ENCODE measurements at places on chromosomes 2 and 18.

DNA sequence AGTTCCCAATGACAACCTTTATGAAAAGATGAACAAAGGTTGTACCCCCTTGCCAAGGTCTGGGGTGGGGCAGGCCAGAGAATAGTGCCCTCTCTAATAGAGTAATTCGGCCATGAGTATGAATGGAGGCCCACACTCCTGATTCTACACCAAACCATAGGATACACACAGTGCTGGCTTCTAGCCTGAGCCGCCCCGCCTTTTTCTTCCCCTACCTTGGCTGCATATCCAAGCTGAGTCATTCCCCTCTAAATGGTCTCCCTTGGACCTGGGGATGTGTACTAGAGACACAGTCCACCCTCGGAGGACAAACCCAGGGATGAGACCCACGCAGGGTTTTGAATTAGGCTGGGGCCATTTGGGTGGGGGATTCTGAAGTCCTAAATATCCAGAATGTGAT is 107.2 kb upstream of the CAPN13 start:
- DNase-seq, result no peak

DNA sequence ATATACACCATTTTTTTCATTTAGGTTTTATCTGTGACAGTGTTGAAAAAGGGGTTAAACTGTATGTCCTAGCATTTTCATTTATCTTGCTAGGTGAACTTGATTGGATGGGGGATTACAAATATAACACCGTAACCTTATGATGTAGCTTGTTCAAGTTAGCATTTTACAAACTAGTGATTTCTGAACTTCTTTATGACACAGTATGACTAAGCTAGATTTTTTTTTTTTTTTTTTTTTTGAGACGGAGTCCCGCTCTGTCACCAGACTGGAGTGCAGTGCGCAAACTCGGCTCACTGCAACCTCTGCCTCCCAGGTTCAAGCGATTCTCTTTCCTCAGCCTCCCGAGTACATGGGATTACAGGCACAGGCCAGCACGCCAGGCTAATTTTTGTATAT is 47.1 kb downstream of the KCMF1 start:
- no peak for DNase-seq

DNA sequence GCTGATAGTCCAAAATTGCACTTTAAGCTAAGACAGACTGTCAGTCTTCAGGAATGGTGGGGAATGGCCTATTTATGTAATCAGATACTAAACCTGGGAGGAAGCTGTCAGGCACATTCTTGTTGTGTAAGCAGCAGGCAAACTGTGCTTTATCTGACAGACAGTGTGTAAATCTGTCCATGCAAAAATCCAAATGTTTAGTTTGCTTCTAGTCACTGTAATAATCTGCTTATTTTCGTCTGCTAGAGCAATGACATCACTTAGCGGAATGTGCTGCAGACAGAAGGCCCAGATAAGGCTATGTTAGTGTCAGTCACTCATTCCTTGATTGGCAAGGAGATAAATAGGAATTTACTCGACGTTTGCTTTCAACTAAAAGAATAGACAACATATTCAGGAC is 263.5 kb downstream of the ZNF407 start:
- DNase-seq, result no peak

DNA sequence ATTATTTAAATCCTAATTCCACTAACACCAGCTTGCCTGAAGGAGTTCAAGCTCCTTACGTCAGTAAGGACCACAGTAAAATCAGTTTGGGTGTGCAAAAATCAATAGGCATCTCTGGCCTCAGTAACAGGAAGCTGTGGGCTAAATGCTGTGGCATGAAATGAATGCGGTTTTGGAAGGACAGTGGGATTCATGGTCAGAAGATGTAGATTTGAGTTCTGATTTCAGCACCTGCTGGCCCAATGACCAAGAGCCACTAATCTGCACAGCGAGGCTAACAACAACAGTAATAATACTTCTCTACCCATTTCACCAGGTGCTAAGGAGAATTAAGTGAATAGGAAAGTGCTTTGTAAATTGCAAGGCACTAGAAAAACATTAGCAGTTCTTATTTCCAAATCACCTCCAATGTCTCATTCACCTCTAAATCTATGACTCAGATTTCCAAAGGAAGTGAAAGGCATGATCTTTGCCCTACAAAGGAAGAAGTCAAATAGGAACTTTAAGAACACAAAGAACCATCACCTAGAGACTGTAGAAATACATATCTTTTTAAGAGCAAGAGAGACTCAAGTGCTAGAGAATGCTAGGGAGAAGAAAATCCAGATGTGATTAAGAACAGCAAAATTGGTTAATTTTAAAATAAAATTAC is 172.6 kb downstream of the ANKRD44 start:
- no peak for DNase-seq

DNA sequence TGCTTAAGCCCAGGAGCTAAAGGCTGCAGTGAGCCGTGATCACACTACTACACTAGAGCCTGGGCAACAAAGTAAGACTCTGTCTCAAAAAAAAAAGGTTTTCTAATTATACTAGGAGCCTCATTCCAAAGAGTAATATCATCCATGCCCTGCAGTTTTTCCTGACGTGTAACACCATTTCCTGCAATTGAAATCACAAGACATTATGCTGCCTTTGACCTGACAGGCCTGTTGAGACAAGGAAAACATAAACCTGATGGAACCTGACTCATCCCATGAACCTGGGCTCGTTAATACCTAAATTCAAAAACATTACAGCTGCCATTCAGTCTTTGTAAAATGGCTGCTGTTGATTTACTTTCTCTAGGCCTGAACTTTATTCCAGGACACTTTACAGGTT is 58.7 kb upstream of the PEX13 start:
- no peak for DNase-seq

DNA sequence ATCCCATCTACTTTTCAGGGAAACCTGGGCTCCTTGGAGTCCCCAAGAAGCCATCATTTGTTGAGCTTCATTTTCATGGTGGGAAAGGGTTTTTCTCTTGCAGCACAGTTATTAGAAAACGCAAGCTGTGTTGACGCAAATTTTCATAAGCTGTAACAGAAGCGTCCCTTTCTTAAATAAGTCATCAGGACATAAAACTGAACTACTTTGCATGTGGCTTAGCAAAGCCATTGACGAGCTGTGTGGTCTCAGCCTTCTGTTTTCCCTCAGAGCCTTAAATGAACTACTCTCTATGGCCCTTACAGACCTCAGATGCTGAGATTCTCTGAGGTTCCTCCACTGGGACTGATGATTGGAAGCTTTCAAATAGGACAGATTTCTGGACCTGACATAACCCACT is 85.1 kb downstream of the ARL4C start:
- DNase-seq, result no peak

DNA sequence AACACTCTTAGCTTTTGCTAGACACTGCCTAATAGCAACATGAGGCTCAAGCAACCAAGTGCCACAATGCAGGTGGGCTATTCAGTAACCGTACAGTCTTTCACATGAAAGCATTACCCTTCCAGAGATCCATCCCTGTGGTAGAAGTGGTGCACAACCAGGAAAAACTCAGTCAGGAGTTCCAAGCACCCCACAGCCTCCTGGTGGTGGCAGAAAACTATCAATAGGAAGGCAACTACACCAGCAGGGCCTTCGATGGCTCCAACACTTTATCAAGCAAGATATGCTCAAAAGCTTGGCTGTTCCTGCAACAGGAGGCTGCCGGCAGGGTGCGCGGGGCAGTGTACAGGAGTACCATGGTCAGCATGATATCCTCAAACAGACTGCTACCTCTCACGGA is 176.1 kb upstream of the DLGAP1 start:
- no peak for DNase-seq

- DNase-seq, result no peak
These were observed 663.4 kb downstream of the ARHGAP15 start for GRCh38 chr2:143792602-143793001.

DNA sequence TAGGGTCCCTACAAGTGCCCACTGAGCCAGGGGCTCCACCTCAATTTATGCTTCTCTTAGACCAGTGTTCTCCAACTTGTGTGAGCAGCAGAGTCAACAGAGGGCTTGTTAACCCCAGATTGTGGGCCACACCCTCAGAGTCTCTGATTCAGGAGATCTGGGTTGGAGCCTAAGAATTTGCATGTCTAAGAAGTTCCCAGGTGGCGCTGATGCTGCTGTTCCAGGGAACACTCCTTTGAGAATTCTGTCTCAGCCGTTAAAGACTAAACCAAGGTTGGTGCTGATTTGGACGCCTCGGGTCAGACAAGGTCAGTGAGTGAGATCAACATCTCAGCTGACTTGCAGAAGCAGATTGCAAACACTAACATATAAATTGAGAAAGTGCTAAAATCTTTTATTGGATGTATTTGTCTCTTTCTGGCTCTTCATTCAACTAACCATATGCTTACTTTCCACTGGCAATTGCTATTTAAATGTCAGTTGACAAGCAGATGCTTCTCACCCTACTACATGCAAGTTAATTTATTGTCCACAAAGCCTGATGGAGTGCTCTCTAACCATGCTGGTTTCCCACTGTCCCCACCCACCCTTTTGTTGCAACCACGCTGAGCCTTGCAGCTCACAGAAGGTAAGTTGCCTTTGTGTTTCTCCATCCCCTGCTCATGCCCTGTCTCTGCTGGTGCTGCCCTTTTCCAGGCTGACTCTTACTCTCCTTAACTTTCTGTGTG is 31.5 kb downstream of the LYPD1 start:
- DNase-seq, result no peak

- no peak for DNase-seq
These were observed 410.6 kb downstream of the ZNF521 start for GRCh38 chr18:24941174-24941951.

DNA sequence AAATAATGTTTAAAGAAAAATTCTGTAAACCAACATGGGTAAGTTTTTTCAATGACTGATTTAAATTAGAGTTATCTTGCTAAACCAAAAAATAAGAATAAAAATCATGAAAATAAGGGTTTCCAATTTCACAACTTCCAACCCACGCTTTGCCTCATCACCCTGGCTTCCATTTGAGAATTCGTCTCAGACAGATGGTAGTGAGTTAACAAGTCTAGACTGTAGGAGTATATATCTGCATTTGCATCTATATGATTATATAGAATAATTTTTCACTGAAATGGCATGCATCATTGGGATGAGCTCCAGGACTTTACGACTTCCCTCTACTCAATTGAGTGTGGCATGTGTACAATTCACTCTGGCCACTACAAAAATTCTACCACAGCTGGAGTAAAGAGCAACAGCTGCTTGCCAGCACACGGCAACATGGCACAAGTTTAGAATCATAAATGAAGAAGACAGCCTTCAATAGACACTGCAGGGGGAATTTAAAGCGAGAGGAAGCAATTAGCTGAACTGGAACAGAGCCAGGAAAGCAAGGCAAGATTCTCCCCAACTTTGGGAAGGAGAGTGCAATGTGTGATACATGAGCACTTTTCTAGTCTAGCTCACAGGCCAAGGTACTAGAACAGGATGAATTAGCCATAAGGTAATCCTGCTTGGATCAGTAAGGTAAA is 1673.5 kb upstream of the CELF4 start:
- DNase-seq, result no peak

- peak; percentile 11 for DNase-seq
These were observed 633 bp upstream of the ILKAP start for GRCh38 chr2:238203973-238204683.

- no peak for DNase-seq
These were observed 84.4 kb downstream of the ZNF532 start for GRCh38 chr18:58949031-58949430.

- DNase-seq, result no peak
These were observed 1226.6 kb upstream of the FAM98A start for GRCh38 chr2:34825686-34826085.

DNA sequence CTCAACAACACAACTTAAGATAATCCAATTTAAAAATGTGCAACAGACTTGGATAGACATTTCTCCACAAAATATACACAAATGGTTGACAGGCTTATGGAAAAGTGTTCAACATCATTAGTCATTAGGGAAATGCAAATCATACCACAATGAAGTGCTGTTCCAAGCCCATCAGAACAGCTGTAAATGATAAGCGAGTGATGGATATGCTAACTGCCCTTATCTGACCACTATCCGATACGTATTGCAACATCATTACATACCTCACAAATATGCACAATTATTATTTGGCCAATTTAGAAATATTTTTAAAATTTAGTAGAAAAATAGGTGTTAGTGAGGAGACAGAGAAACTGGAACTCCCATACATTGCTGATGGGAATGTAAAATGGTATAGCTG is 62.2 kb downstream of the PPP4R1 start:
- no peak for DNase-seq

- DNase-seq, result no peak
These were observed 34.1 kb downstream of the PTPRM start for GRCh38 chr18:7601246-7601615.

- no peak for DNase-seq
These were observed 114.7 kb downstream of the DNAH6 start for GRCh38 chr2:84631047-84631446.

DNA sequence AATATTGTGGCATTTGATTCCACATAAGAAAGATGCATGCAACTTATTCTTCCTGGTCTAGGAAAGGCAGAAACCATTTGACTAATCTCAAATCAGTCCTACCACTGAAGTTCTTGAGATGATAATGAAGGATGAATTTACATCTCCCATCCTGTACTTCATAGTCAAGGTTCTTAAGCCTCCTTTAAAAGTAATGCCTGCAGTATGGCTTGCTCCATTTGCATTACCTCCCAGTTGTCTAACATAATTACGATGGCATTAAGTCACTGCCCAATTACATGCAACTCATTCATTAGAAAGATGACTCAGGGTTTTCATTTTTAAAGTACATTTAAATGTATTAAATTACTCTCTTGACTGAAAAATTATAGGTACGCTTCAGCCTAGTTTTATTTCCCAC is 32.2 kb downstream of the THADA start:
- DNase-seq, result no peak

DNA sequence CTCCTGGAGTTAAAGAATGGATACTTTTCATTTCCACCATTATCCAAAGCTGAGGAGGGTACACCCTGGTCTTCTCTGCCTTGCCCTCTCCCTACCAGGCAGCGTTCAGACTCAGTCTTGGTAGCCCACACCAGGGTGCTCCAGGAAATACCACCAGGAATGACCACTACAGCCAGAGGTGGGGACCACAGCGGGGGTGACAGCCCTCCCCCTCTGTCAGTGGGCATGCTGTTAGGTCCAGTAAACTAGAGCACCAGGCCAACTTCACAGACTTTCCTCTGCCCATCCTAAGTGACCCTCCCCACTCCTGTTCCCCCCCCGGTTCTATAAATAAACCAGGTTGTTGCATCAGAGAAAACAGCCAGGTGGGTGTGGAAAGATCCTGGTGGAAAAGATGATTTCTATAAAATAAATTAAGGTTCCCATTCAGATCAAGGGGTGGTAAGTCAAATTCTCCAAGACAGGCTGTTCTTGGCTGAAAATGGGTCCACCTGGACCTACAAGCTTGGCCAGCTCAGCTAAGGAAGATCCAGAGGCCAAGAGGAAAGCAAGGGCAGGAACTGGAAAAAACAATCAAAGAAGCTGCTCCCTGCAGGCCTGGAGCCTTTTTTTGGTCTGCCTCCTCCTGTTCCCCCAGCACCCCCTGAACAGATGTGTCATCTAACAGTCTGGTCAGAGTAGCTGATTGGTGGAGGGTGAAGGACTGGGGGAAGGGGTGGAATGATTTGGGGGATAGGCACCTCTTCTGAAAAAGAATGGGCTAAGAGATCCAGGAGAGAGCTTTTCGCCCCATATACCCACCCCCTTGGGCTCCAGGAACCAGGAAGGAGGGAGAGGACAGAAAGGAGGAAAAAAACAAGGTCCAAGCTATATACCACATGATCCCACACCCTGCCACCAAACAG is 2.3 kb downstream of the RAB11FIP5 start:
- DNase-seq, result no peak

GRCh38 chr2:35741556-35741955 is 614.0 kb upstream of the CRIM1 start:
- no peak for DNase-seq

- DNase-seq, result peak; percentile 11
These were observed 198.2 kb downstream of the PARD3B start for GRCh38 chr2:204743393-204743960.

Data from stimulated activated CD4-positive, alpha-beta T cell treated with anti-CD3 and anti-CD28 coated beads, Interleukin-15, amount 100 ng/mL, for 24 hours (primary cell).